Stimulated activated naive CD4-positive, alpha-beta T cell treated with Interleukin-2 at 50 U/mL for 16 hours (primary cell): ENCODE measurements at places on chromosomes 2 and 18.

DNA sequence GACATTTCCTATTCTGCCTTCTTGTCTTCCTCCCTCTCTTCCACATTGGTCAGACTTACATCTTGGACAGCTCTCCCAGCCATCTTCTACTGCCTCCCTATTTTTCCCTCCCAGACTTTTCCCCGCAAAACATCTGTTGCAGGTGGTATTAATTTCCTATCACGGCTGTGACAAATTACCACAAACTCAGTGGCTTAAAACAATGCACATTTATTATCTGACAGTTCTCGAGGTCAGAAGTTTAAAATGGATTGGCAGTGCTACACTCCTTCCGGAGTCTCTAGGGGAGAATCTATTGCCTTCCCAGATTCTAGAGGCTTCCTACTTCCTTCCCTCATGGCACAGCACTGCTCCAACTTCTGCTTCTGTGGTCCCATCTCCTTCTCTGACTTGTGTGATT is 33.3 kb downstream of the STRADB start:
- no peak for DNase-seq

DNA sequence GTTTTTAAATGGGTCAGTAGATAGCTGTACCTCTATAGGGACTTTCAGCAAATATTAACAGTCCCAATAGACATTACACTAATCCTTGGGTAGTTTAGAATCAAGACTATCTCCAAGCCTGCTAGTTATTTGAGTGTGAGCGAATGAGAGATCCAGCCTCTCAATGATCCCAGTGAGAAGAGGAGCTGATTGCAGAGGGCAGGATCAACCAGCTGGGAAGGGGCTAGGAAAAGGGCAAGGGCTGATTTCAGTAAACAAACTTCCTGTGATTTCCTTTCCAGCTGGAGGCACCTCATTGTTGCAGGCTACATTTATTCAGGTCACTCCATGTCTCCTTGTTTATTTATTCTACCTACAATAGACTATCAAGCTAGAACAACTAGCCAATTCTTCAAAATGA is 84.1 kb upstream of the CTNNA2 start:
- no peak for DNase-seq

DNA sequence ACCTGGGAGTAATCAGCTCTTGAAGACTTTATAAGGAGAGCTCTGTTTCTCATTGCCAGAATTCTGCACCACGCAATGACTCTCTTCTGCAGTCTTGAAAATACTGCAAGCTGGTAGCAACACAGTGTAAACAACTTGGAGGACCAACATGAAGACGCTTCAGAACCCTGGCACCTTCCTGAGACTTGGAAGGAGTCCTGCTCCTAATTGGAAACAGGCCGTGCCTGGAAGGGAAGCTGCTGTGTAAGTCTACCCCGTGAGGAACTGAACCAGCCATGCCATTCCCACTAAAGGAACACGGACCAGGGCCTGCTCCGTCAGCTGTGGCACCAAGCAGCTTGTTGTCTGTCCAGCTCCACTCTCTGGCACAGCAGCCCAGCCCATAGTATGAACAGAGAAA is 171.1 kb downstream of the PAX3 start:
- DNase-seq = no peak

- no peak for DNase-seq
Observed at GRCh38 chr18:41072946-41073345, 882.1 kb upstream of the PIK3C3 start.

- DNase-seq = no peak
Observed at GRCh38 chr2:204012072-204012653, 75.6 kb downstream of the ICOS start.

GRCh38 chr2:21424375-21424774 is 300.6 kb downstream of the TDRD15 start:
- no peak for DNase-seq

GRCh38 chr2:188963741-188964140 is 10.4 kb upstream of the COL3A1 start:
- no peak for DNase-seq

DNA sequence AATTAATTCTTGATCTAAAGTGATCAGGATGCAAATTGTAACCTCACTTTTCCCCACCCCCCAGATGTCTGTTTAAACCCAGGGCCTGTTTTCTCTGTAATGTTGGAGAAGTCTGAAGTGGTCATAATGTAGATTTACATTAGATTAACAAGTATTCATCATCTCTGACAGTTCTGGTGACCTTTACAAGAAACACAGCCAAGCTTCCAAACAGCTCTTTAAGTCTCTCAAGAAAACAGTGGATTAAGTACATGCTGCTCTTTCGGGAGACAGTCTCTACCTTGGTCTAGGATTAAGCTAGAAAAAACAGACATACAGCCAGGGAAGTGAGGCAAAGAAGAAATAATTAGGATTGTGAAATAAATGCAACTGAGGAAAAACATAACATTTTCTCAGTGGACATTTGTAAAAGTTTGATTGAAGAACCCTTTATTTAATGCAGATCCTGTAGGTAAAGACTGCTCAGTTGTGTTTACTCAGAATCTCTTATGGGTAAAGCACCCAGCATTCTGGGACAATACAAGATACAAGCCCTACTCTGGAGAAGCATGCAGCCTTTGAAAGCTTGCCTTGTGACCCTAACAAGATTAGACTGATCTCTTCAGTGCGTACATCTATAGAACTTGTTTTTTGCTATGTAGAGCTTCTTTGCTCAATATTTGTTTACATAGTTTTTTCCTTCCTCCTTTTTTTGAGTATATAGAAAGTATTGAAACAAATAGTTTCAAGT is 203.9 kb downstream of the PHLPP1 start:
- DNase-seq = no peak

GRCh38 chr2:8239531-8240088 is 442.2 kb upstream of the ID2 start:
- DNase-seq = peak; percentile 7

GRCh38 chr2:198173864-198174263 is 369.5 kb downstream of the PLCL1 start:
- DNase-seq = no peak

DNA sequence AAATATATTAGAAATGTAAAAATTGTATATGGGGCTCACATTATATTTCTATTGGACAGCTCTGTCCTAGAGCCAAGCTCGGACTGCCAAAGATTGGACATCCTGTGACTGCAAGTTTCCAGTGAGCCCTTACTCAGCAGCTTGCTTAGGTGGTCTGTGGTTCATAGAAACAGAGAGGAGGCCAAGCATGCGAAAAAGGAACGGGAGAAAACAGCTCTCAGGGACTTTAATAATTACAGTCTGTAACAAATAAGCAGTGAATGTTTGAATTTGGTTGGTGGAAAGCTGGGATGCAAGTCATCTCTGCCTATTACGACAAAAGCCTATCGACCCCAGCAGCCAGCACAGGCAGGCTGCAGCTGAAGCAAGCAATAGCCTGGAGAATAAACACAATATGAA is 35.6 kb downstream of the WIPF1 start:
- no peak for DNase-seq

GRCh38 chr2:7333960-7334493 is 416.8 kb downstream of the RNF144A start:
- no peak for DNase-seq

- DNase-seq = no peak
Observed at GRCh38 chr18:58788971-58789875, 75.5 kb upstream of the ZNF532 start.

GRCh38 chr2:152379089-152379488 is 44.1 kb downstream of the FMNL2 start:
- DNase-seq = no peak

- no peak for DNase-seq
Observed at GRCh38 chr2:144364944-144365738, 154.8 kb downstream of the ZEB2 start.

GRCh38 chr2:107511970-107512789 is 314.5 kb upstream of the RGPD4 start:
- no peak for DNase-seq

DNA sequence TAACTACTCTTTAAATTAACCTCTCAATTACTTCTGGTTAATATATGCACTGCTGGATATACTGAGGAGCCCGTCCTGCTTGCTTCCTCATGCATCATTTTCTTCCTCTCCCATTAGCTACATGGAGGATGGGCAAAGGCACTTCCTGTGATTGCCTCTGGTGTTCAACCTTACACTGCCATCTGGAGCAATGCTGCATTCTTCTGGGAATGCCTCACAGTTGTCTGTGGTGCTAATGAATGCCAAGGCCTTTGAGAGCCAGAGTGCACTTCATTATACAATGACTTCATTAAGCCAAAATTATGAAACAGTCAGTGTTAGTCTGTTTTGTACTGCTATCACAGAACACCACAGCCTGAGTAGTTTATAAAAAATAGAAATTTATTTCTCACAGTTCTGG is 134.8 kb upstream of the DOCK10 start:
- no peak for DNase-seq

- DNase-seq = no peak
Observed at GRCh38 chr2:160612266-160612856, 118.8 kb upstream of the RBMS1 start.

DNA sequence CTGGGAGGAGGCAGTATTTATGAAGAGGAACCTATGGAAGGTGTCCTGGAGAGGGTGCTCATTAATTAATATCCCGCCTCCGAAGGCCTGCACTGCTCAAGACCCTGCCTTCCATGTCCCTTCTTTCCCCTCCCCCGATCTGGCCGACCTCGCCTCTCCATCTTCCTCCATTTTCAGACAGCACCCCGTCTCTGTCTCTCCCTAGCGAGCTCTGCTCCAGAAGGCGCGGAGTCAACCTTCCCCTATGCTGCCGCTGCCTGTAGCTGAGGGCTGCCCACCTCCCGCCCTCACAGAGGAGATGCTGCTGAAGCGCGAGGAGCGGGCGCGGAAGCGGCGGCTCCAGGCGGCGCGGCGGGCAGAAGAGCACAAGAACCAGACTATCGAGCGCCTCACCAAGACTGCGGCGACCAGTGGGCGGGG is 1.1 kb upstream of the WBP1 start:
- DNase-seq = no peak

DNA sequence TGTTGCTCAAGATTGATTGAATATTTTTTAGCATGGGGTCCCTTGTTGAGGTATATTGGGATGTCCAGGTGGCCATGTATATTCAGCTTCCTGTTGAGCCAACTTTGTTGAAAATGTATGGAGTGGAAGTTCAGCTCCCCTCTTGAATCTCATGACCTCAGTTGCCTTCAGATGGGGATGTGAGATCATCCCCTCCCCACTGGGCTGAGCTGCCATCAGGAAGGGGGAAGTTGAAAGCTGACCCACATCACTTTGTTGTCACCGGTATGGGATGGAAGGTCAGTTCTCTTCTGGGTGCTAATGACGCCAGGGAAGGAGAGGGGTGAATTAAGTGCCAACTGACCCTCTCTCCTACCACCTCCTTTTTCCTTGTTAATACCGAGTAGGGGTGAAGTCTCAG is 33.9 kb downstream of the ACOXL start:
- DNase-seq = no peak

DNA sequence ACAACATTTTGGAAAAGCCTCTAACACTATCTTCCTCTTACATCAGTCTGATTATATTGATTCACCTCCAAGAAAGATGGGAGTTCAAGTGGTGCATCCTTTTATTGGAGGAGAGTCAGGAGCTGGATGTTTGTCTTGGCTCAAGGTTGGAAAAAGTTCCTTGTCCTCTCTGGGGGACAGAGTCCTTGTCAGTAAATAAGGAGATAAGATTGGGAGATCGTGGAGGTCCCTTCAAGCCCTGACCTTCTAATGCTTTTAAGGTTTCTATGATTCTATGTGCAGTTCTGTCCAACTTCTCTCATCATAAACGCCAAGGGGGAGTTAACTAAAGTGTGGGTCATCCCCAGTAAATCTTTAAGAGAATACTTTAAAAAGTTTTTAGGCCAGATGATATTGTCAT is 60.9 kb upstream of the CCBE1 start:
- DNase-seq = no peak

DNA sequence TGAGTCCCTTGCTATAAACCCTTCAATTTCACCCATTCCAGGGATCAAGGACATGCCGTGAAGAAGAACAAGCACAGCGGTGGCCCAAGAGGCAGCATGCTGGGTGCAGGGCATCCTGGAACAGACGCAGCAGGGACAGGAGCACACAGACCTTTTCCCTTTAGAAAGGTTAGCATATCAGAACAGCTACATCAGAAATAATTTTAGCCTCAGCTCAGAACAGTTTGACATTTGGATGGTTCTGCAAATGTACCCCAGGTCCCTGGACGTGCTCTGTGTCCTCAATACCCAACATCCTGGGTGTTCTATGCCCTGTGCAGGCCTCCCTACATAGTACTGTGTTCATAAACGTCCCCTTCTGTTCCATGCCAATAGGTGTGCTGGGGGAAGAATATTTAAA is 80.4 kb downstream of the MYOM1 start:
- no peak for DNase-seq

DNA sequence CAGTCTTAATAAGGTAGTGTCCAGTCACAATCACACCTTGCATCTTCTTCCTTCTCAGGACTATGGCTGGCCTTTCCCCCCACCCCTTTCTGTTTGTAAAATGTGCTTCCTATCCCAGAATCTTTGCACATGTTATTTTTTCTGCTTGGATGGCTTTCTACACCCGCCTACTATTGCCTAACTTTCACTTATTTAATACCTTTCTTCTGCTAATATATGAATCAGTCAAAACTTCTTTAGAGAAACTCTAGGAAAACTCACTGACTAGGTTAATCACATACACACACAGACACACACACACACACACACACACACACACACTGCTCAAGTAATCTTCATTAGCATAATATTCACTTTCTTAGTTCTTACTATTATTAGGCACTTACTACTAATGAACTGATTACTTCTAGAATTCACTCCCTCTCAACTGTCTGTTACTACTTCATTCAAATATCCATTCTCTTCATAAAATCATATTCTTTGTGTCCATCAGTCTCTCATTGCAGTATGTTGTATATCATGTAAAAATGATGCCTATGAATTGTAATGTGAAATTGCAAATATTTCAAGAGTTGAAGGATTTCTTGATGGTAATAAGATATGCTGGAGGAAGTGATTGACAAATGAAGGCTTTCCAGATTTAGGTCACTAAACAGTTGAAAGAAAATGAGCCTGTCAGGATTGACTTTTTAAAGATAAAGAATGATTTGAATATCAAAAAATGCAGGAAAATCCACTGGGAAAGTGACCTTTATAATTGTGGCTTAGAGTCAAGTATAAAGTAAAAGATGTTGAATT is 51.2 kb downstream of the CLIP4 start:
- DNase-seq = no peak

DNA sequence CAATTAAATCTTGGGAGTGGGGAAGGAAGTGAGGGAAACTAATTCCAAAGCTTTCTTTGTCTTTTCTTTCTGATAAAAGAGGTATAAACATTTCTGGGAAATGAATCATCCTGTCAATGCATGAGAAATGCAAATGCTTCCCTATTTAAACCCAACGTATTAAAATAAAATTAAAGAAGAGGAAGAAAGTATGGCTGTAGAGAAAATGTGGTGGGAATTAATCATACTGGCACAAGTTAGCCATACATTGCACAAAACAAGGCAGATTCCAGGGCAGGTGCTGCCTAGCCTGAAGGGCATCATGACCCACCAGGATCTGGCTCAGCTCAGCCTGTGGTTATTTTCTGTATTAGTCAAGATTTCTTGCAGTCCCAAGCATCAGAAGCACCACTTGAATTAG is 338.0 kb downstream of the NYAP2 start:
- no peak for DNase-seq

DNA sequence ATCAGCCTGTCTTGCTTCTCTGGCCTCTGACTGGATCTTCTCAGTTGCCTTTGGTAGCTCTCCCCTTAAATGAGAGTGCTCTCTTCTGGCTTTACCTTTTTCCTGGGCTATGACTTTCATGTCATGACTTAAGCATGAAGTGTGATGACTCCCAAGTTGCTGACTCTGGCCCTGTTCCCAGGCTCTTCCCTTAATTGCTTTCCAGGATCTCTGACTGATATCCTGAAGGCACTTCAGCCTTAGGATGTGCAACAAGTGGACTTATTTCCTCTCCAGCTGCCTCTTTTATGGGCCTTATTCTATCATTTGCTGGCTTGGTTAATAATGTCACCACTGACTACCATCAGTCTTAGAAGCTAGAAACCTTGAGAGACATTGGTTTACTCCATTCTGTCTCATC is 17.4 kb downstream of the SEMA4F start:
- no peak for DNase-seq
